ENCODE measurements at places on chromosomes 5 and 9.

DNA sequence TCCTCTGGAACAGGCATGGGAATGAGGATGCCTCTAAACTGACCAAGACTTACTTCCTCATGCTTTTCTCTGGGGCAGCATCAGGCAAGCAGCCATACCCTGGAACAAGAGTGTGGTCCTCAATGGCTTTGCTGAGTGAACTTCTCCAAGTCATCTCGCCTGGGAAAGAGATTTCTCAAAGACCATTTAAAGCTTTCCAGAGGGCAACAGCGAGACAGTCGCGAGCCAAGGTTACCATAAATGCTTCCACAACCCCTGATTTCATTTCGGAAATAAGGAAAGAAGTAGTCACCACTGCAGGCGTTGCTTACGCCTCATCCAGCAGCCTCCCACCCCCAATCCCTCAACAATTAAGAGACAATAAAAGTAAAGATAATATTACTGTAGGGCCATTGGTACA, 1.1 kb upstream of the SNCAIP start:
- DNase-seq = no peak

GRCh38 chr5:56323505-56323904, 90.4 kb upstream of the ANKRD55 start:
- DNase-seq = no peak

DNA sequence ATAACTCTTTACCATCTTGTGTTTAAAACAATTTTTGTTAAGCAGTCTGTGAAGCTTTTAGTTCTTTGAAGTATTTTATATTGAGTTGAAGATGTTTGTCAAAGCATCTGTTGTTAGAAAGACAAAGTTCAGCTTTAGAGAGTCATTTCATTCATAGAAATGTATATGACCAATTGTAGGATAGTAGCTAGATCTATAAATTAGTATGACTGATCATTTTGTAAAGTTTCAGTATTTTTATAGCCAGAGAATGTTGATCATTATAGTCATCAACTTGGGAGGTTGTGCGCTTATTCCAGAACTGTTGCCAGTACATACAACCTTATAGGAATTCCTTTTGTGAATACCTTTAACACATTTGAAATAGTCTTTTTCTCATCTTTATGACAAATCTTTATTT, 5.2 kb downstream of the NIPBL start:
- no peak for DNase-seq

GRCh38 chr9:15069106-15069505, 158.9 kb upstream of the FREM1 start:
- no peak for DNase-seq

GRCh38 chr5:40680741-40681362, 1.1 kb downstream of the PTGER4 start:
- no peak for DNase-seq

DNA sequence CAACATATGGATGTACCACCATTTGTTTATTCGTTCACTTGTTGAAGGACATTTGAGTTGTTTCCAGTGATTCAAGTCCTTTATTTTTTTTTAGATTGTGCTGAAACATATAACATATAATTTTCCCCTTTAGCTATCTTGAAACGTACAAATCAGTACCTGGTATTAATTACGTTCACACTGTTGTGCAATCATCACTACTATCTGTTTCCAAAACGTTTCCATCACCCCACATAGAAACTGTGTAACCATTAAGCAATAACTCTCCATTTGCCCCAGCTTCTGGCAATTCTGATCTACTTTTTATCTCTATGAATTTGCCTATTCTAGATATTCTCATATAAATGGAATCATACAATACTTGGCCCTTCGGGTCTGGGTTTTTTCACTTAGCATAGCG, 116.0 kb downstream of the FGF1 start:
- no peak for DNase-seq

- DNase-seq = no peak
Observed at GRCh38 chr5:20601678-20602100, 613.7 kb upstream of the CDH18 start.

DNA sequence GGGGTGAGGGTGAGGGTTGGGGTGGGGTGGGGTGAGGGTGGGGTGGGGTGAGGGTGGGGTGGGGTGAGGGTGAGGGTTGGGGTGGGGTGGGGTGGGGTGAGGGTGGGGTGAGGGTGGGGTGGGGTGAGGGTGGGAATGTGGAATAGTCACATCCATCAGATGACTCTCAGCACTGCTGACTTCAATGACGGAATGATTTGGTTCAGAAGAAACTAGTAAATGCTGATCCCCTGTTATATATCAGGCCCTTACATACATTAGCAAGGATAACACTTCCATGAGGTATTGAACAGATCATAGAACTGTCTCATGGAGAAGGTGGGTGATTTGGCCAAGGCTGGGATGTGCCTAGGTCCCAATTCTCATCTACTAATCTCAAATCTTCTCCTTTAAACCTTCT, 24.5 kb upstream of the C5orf47 start:
- no peak for DNase-seq

DNA sequence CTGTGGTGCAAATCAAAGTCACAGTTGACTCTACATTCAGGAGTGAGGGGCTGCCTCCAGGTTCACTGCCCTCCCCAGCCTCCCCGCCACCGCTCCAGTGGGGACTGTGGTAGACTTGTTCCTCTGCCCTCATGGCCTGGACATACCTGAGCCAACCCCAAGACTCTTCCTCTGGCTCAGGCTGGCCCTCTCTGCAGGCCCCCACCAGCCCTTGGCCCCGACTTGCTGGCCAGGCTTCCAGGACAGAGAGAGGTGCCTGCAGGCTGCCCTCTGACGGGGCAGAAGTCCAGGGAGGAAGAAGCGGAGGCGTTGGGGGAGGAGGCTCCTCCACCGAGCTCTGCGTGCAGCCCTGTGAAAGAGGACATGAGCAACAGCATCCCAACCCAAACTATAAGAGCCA, 2.8 kb upstream of the SARDH start:
- DNase-seq = no peak

DNA sequence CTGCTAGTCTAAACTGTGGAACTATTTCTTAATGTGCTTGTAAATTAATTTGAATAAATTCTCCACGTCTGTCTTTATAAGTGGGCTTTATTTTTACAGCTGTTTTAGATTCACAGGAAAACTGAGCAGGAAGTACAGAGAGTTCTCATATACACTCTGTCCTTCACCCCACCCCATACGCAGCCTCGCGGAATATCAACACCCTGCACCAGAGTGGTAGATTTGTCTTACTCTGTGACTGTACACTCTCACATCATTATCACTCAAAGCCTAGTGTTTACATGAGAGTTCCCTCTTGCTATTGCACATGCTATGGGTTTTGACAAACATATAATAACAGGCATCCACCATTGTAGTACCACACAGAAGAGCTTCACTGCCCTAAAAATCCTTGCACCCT, 179.7 kb upstream of the DAB2 start:
- DNase-seq = no peak

DNA sequence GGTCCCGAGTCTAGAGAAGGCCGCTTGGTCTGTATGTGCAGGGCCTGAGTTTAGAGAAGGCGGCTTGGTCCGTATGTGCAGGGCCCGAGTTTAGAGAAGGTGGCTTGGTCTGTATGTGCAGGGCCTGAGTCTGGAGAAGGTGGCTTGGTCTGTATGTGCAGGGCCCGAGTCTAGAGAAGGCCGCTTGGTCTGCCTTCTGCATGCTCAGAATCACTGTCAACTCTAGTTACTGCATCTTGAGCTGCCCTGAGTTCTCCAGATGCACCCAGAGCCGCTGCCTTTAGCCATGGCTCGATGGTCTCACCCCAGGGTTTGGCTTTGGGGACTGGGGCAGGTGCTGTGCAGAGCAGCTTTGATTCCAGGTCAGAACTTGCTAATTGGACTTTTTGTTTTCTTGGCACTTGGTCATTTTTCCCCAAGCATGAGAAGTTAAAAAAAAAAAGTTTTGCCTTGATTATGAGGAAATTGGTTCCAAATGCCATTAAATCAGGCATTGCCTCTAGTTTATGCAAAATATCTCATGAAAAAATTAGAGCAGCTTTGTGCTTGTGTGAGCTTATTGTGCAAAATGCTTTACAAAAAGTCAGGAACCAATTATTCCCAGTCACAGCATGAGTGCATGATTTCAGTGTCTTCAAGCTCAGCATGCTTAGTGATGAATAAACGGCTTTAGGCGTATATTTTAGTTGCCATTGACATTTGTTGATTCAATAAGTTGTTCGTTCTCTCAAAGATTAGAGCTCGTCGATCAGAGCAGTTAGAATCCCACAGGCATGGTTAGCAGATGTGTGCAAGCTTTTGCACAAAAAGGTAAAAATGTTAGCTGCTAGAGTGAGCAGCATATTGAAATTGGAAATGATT, 25.4 kb upstream of the EXOC3 start:
- DNase-seq = no peak

DNA sequence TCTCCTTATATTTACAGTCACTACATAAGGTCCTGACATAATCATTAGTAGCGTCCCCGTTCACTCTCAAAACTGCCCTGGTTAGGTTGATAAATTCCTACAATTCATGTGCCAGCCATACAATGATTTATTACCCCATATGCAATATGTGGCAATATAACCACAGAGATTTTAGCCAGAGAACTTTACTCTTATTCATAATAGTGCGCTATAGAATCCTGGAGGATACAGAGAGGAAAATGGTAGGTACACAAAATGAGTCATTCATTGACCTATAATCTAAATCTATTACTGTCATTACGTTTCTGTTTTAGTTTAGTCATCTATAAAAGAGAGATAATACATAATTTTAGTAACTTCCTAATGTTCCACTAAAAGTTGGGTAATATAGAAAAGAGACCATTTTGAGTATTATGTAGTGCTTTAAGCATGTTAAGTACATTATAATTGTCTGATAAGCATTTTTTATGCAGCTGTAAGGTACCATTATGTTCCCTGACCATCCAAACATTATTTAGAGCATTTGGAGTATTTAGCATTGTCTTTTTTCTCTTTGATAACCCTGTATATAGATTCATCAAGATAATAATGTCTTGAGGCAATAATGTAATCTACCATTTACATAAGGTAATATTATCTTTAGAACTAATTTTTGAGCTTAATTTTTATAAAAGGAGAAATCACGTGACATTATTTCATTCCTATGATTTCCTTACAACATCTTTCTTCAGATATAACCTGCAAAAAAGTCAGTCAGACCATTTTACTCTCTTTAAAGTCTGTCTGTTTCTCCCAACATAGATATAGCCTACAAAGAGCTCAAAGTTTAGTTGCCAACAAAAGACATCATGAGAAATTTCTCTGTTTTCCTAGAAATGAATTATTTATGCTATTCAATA, 655.5 kb upstream of the ZNF608 start:
- no peak for DNase-seq

DNA sequence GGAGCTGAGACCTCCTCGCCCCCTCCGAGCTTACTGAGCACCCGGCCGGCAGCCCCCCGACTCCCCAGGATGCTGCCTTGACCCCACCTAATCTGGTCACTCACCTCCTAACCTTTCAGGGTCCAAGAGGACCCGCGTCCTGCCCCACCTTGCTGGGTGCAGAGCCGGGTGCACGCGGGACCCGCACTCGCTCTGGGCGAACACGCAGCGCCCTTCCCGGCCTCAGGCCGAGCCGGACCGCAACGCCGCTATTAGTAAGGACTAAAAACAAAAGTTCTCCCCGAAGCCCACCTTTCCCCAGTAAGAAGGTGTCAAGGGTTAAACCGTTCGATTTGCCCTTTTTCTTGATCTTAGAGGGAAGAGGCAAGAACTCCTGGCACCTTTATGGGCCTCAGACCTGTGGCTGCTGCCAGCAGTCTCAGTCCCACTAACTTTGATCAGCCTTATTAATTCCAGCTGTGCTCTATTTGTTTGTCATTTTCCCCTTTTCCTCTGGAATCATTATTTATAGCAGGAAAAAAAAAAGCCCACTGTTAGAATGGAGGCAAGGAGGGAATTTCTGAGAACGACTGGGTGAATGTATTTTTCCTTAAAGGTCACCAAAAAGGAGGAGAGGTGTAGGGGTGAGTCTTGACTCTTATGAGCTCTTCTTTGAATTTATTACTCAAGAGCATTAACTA, 10.5 kb downstream of the IRX2 start:
- no peak for DNase-seq

DNA sequence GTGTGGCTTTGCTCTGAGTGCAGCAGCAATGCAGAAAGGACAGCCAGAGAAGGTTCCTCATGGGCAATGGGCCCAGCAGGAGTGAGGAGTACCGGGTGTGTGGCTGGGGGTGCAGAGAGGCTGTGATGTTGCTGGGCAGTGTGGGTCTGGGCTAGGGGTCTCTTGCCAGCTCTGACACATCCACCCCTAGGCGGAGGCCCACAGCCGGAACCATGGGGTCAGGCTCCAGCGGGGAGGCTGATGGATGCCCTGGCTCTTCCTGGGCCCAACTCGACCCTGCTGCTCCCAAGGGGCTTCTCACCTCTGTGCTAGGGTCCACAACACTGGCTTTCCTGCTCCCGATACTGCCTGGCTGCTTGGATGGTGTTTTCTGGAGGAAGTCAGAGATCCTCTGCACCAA, 19.9 kb downstream of the TBC1D9B start:
- DNase-seq = no peak

DNA sequence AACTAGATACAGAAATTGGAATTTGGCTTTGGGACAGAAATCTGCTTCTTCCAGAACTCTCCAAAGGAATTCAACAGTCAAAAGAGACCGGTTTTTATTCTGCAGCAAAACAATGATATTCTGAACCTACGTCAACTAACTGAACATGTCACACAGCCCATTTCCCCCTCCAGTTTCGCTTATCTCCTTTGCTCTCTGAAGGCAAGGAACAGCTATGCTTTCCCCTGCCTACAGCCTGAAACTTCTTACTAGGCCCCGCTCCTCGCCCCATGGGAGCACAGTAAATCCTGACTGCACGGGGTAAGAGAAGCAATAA, 488 bp downstream of the SKIC3 start:
- no peak for DNase-seq

- no peak for DNase-seq
Observed at GRCh38 chr5:3599226-3600105, 3.8 kb downstream of the IRX1 start.

GRCh38 chr5:133026664-133027153, 360 bp upstream of the ZCCHC10 start:
- no peak for DNase-seq

- DNase-seq = no peak
Observed at GRCh38 chr9:89815903-89816573, 211.2 kb downstream of the GADD45G start.

DNA sequence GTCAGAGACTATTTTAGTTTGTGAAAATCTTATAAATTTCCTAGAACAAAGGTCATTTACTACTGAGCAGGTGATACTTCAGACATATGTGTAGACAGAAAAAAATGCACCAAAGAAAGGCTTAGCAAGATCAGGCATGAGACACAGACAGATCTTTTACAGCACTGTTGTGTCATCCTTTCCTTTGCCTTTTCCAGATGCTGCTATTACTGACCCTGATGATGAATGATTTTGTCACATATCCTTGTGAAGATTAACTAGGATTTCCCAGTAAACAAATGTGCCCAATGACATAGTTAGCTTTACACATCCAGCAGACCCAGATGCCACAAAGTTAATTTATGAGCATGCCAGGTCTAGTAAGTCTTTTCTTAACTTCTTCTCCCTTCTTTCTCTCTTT, 68.2 kb downstream of the DMRTA1 start:
- DNase-seq = no peak

DNA sequence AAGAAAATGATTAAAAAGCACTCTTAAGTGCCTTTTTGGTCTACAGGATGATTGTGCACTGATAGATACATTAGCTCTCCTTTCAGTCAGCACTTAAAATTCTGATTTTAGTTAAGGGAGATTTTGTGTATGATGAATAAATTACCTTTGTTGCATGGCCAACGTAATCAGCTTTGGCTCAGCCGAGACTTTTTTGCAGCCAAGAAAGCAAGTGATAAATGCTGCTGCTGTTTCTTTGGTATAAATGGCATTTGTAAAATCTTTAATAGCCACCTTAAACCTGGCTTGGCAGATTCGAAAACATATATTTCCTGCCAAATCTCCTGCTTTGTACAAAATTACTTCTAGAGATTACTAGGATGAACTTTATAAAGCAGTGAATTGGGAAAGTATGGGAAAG, 147.7 kb downstream of the DCP2 start:
- no peak for DNase-seq

All from KG1 (cell line).